ENCODE measurements at places on chromosomes 6 and 20. TPM values are rescaled to one million over a fixed set of nuclear protein-coding genes. Genes with fewer than 3 reads are reported as not detected.

The FKBP1C gene
- 0.55 TPM for total RNA-seq

The SLC13A3 gene
- 2.1 TPM for total RNA-seq

The OR12D3 gene
- not detected for total RNA-seq

The MROH8 gene
- 3.2 TPM for total RNA-seq

The RAET1G gene
- 0.55 TPM for total RNA-seq

The PDYN gene
- not detected for total RNA-seq

The LY6G5C gene
- 5.0 TPM for total RNA-seq

The HAO1 gene
- total RNA-seq = not detected

The UBE2C gene
- 21.3 TPM for total RNA-seq

The OR12D2 gene
- not detected for total RNA-seq

The TP53TG5 gene
- not detected for total RNA-seq

The POM121L2 gene
- not detected for total RNA-seq

- DNase-seq = no peak
These were observed 22.2 kb downstream of the BANF2 start for GRCh38 chr20:17721802-17722486.

DNA sequence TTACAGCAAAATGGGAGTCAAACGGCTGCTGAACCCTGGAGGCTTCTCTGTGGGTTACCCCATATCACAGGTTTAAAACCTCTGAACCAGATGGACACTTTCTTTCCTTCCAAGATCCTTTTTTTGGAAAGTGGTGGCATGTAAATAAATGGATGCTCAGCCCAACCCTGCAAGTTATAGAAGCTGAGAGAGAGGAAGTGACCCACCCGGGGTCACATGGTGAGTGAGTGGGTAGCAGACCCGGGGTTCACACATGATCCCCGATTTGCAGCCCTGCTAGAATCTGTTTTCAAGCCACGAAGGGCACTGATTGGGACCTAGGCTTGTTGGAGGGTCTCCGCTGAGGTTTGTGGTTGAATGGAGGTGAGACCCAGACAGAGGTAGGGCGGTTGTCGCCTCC, 32.0 kb downstream of the SIRPA start:
- no peak for DNase-seq

DNA sequence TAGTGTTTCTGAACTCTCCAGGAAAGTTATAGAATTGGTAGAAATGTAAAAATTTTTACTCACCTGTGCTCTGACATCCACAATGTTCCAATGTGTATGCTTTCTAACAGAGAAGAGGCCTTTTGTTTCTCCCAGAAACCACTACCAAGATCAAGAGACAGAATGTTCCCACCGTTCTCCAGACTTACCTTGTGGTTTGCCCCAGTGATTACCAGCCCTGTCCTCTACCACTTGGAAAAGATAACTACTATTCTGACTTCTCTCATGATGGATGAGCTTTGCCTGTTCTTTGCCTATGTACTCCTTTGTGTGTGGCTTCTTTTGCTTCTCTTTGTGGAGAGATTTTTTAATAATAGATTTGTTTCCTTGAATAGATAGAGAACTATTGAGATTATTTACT, 173.0 kb upstream of the SCGN start:
- no peak for DNase-seq

DNA sequence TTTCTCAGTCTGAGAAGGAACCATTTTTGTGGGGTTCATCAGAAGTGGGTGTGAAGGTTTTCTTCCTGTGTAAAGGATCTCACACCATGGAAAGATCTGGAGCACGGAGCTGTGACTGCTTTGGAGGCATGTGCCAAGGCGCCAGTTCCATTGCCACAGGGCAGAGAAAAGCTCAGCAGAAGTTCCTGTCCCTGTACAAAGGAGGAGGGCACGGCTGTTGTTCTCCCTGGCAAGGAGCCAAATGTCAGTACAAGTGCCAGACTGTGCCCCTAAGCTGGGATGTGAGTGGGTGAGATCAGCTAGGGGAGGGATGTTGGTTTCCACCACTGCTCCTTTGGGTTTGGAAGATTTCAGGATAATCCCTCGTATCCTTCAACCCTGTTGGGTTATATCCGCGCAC, 117.3 kb downstream of the CRYBG1 start:
- DNase-seq = no peak

GRCh38 chr6:156879591-156879990, 102.4 kb downstream of the ARID1B start:
- DNase-seq = no peak

DNA sequence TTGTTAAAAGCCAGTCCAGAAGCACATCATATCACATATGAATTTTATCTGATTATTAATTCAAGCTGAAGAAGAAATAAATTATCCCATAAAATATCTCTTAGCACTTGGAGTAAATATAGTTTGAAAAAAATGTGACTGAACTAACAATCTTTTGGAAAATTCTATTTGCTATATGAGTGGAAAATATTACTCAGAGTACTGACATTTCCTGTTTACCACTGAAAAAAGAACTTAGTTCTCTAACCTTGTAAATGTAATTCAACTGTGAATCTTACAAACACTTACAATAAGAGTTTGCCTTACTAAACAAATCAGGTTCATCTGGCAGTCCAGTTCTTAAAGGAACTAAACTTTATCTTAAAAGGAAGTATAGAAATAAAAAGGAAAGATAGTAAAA, 44.2 kb downstream of the MOXD1 start:
- no peak for DNase-seq

DNA sequence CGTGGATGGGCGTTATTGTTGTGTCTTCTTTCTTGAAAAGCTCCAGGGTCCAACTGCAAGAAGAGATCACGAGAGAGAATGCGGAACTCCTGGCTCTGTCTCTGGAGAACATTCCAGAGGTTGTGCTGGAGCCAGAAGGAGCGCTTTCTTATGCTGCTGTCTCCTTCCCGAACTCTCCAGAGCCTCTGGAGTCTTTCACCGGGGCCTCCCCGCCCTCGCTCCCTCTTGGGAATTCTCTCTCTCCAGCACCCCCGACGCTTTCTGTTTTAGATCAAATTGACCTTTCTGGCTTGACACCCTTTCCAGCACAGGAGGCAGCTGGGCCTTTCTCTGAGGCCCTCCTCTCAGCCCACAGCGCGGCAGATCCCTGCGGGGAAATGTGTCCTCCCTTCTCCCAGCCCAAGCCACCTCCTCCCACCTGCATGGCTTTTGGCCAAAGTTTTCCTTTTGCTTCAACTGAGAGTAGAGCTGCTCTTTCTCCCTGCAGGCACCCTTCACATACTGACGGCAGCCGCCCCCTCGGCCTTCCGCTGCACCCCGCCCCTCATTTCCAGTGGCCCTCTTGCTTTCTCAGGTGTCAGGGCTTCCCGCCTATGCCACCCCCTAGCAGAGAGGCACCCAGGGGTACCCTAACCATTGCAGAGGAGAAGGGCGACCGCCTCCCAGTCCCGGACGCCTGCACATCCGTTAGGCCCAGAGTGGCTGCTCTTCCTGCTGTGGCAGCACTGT, 6.6 kb upstream of the CCR6 start:
- DNase-seq = no peak

GRCh38 chr6:138161338-138162110, at the start of gene ARFGEF3:
TSS of gene ARFGEF3 (plus strand) at chr6:138161939. CDS start at chr6:138162087, 148 bp downstream.
- DNase-seq = no peak

GRCh38 chr6:20778459-20778858, 244.2 kb downstream of the CDKAL1 start:
- DNase-seq = no peak

DNA sequence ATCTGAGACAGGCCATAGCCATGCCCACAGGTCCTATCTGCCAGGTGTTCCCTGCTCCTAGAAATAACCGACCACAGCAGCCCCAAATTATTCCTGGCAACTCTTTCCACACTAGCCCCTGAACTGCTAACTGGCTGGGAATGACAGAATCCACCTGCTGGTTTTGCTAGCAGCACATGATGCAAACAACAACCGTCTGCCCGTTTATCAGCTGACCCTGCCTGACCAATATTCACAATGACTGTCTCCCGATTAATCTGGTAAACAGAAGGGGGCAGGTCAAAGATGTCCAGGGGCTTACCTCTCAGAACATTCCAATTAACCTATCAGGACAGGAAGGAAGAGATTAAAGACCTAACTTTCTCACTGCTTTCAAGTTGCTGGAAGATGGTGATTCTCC, 101.5 kb downstream of the NRSN1 start:
- no peak for DNase-seq

GRCh38 chr20:61493798-61494305, 241.8 kb downstream of the CDH4 start:
- DNase-seq = no peak

DNA sequence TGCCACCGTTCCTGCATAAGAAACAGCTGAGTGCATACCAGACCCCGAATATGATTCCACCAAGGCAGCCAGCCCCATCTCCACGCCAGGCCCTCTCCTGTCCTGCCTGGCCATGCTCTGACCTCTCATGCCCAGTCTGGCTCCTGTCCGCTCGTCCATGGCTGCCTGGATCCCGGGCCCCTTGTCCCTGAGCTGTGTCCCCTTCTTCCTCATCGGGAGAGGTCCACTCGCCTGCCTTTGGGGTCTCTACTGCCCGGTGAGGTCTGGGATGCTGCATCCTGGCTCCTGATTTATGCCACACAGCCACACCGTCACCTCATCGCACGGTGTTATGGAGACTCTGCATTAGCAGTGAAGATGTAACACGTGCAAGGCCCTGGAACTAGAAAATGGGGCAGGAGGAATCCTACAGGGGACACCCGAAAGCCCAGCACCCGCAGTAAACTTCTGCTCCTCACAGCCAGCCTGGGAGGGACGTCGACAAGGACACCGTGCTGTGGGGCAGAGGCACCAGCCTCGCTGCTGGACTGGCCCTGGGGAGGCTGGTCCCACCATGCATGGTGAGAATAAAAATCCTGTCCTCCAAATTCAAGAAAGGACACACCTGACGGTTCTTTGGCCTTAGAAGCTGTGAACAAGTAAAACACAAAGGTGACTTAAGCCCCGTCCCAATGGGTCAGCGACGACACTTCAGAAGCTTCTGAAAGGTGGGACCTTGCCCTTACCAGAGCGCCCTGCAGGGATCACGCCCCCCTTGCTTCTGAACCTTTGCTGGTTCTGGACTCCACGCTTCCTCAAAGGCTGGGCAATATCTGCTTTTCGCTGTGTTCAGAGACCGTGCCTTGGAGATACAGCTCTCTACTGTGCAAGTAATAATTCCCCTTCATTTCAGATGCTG, 103.0 kb downstream of the DLL1 start:
- DNase-seq = peak; percentile 81

GRCh38 chr6:71766796-71767195, 119.6 kb upstream of the RIMS1 start:
- no peak for DNase-seq

- no peak for DNase-seq
These were observed 11.2 kb downstream of the TP53INP2 start for GRCh38 chr20:34715384-34715783.

DNA sequence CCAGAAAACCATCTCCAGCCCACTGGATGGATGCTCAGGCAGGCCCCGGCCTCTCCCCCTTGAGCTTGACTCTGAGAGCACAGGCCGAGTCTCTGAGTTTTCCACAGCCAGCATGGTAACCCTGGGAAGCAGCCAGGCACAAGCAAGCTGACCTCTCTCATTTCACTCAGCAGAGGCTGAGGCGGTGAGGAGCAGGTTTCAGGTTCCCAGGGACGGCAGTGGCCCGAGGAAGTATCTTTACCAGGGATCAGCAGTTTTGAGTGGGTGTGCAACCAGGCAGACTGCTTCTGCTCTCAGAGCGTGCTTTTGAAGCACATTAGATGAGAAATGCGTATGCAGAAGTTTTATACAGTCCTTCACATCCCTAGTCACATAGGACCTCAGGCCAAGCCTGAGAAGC, 12.6 kb downstream of the HCK start:
- no peak for DNase-seq

DNA sequence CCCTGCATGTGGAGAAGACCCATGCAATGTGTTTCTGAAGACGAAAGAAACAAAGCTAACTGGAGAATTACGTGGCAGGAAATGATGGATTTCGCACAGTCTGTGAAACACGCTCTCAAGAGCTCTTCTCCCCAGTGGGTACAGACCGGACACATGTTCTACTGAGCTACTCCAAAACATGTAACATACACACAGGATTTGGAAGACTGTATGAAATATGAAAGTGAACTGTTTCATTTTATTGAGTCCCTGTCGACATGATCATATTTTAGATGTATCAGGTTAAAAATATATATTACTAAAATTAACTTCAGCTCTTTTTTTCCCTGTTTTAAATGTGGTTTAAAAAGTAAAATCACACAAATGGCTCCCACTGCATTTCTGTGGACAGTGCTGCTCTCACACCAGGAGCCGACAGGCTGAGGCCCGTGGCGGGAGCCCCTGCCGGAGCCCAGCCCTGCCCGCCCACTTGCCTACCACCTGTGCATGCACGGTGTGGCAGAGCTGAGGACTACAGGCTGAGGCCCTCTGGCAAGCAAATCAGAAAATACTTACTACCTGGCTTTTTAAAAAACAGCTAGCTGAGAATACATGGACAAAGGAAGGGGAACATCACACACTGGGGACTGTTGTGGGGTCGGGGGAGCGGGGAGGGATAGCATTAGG, 58.9 kb upstream of the NXT1 start:
- no peak for DNase-seq

DNA sequence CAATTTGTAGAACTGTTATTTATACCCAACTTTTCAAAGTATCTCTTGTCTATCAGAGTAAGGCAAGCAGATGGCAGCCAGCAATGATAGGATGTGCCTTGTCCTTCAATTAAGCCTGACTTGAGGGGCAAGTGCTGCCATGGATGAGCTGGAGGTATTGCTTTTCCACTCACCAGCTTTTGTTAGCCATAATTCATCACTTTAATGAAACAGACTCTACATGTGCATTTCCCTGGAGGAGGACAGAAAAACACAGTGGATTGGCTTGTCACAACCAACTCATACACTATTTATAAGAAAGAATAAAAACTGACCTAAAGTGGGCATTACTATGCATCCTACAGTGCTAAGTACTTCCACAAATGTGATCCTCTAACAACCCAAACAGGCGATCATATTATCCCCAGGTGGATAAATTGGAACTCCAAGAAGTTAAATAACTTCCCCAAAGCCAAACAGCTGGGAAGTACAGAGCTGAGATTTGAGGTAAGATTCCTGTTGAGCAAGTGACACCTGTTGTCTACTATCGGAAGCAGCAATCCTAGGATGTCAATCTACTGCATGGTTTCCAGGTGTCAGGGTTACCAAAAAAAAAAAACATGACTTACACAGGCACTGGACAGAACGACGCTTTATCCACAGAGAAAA, 73.9 kb upstream of the NRSN1 start:
- DNase-seq = no peak

DNA sequence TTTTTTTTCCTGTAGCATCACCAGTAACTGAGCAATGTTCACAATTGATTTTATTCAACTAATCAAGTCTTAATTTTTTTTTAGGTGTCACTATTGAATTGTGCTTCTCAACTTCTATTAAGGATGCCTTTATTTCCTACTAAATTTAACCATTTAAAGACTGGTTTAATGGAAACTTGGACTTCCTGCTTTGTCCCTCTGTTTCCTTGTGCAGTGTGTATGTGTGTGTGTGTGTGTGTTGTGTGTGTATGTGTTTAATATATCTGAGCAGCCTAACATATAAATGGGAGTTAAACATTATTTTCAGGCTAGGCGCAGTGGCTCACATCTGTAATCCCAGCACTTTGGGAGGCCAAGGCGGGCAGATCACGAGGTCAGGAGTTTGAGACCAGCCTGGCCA, 1.8 kb downstream of the SERPINB6 start:
- no peak for DNase-seq

- no peak for DNase-seq
These were observed 19.3 kb downstream of the JARID2 start for GRCh38 chr6:15264902-15265761.
